ENCODE measurements at places on chromosomes 4 and X.

DNA sequence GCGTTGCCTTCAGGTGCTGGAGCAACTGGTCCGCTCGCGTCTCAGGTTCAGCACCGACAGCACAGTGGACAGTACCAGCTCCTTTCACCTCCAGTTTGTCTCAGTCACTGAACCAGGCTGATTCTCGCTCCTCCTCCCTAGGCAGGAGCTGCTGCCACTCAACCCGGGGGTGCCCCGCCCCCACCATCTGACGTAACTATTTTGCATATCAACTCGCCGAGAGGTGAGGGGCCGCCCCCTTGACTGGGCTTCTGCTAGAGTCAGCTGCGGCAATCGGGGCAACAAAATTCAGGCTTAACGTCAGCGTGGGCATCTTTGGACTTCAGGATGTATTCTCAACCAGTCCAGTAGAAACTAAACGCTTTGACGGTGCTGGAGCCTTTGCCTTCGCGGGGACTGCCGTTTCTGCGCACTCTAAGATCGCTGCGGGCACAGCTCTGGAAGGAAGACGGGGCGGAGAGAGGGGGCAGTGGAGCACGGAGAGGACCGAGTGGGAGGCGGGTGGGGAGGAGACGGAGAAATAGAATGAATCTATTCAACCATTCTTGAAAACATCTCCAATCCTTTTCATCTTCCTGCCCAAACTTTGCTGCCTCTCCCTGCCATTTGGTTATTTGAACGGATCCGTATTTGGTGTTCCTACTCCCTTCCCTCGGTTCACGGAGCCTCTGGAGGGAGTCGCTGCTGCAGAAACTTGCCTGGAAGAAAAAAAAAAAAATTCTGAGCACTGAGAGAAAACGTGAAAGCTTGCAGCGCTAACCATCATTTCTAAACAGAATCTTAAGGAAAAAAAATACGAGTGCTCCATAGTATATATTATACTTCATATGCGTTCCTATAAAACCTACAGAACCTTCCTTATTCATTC is at the start of gene FSTL5:
FSTL5 (minus strand) TSS at position 109 of the 868 bp plus-strand sequence. CDS start 52,604 bp downstream, outside the sequence.
- DNase-seq, result no peak

GRCh38 chr4:188691811-188692210 is 552.6 kb downstream of the TRIML1 start:
- DNase-seq, result no peak

DNA sequence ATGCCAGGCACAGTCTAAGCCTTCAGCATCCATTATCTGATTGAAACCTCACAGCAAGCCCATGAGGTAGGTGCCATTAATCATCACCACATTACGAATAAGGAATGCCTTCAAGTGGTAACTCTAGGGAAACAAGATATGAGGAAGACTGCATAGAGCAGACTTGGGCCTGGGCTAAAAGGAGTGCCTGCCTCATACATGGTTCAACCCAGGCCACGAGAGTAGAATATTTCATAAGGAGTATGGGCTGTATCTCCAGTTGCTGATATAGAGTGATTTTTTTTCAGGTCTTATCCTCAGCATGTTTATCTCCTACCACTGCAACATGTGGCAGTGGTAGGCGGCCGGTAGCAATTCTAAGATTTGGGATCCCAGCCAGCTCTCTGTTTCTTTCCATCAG is 51.7 kb downstream of the ATP11C start:
- no peak for DNase-seq

- DNase-seq, result no peak
These were observed 3.7 kb downstream of the SCARB2 start for GRCh38 chr4:76209881-76210280.

- DNase-seq, result no peak
These were observed 15.2 kb upstream of the MRFAP1 start for GRCh38 chr4:6625256-6625655.

GRCh38 chr4:159652871-159653270 is 550.0 kb downstream of the RAPGEF2 start:
- DNase-seq, result no peak

- no peak for DNase-seq
These were observed 25.8 kb downstream of the IGFBP7 start for GRCh38 chr4:57084360-57084759.

DNA sequence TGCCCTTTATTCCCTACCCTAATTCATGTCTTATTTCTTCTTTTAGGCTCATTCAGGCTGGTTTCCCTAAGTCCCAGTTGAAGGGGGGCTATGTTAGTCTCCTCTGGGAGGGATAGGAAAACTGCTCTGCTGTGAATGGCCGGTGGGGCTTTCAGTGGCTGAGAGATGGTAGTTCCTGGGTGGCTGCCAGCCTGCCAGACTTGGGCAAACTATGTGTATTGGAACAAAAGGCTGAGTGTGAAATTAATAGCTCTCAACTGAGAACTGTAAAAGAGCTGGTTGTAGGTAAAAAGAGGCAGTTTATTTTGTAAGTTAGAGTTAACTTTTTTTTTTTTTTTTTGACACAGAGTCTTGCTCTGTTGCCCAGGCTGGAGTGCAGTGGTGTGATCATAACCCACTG is 28.8 kb downstream of the ARHGAP10 start:
- DNase-seq, result no peak

- DNase-seq, result no peak
These were observed 62.9 kb upstream of the CHRDL1 start for GRCh38 chrX:110858565-110858964.

DNA sequence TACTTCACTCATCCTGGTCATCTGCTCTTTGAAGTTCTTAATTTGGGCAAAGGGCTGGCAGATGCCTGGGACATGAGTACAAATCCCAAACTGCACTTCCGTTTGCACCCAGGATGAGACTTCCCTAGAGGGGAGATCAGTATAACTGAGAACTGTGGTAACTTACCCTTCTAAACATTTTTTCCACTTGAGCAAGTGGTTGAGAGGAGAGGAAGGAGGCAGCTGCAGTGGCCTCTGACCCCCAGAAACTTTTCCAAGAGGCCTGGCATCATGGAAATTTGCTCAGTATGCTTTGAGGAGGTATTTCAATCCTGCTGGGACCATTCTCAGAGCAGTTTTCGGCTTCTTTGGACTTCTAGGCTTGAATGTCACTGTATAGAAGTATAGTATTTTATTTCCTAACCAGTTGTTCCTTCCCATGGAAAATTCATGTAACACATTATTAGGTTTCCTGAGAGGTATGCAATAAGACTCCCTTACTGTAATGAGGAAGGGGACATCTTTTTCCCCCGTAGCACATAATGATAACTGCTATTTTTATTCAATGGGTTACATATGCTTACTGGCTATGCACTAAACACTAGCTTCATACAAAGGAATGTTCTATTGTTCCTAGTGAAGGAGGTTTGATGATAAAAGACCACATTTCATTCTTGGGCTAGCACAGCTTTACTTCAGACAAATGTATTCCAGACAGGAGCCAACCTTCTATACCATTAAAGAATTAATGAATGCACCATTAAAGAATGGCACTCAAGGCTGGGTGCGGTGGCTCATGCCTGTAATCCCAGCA is 129.3 kb downstream of the SHROOM3 start:
- DNase-seq, result no peak

DNA sequence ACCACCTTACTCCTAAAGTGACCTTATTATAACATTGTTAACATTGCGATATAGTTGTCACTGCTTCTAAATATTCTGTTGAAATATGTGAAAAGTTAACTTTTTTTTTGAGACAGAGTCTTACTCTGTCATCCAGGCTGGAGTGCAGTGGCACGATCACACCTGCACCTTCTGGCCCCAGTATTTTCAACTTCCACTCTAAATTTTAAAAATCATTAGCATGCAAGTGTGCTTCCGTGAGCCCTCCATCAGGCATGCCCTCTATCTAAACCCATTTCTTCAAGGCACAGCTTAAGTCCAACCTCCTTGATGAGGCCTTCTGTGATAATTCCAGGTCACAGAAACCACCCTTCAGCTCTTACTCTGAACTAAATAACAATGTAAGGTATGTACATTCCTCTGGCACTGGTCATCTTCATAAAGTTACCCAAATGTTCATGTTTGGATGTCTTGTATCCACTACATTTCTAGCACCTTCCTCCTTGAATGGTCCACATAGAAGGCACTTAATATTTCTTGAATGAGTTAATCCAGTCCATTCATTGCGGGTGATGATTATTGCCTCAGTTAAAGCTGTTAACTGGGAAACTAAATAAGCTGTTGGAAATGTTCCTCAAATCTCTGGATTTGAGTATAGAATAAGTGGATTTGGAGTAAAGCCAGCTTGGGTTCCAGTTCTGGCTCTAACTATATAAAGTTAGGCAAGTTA is 38.6 kb upstream of the TMEM131L start:
- DNase-seq, result no peak

DNA sequence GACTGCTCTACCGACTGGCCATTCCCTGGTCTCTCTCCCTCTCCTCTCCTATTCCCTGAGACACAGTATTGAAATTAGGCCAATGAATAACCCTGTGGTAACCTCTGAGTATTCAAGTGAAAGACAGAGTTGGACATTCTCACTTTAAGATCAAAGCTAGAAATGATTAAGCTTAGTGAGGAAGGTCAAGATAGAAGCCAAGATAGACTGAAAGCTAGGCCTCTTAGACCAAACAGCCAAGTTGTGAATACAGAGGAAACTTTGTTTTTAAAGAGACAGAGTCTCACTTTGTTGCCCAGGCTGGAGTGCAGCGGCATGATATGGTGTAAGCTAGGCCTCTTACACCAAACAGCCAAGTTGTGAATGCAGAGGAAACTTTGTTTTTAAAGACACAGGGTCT is 64.6 kb downstream of the KDM6A start:
- DNase-seq, result no peak

DNA sequence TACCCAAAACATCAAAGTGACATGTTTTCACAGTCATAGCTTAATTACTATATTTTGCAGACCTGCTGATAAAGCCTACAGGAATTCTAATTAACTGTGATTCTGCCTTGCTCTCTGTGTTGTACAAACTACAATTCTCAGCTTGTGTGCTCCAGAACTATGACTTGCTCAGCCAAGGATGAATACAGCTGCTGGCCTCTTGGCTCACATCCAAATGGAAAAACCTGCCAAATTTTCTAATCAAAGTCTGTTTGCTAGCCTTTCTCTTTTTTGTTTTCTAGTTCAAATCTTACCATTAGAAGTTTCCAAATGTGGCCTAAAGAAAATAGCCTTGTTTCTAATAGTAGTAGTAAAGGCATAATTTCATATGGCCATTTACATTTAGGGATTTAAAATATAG is 1176.8 kb downstream of the FAM133A start:
- DNase-seq, result no peak

GRCh38 chrX:112003909-112004308 is 78.7 kb downstream of the TRPC5 start:
- DNase-seq, result no peak

- no peak for DNase-seq
These were observed 50.0 kb downstream of the COX18 start for GRCh38 chr4:73019462-73020047.

- DNase-seq, result no peak
These were observed 81.1 kb downstream of the ARAP2 start for GRCh38 chr4:36163198-36163597.

DNA sequence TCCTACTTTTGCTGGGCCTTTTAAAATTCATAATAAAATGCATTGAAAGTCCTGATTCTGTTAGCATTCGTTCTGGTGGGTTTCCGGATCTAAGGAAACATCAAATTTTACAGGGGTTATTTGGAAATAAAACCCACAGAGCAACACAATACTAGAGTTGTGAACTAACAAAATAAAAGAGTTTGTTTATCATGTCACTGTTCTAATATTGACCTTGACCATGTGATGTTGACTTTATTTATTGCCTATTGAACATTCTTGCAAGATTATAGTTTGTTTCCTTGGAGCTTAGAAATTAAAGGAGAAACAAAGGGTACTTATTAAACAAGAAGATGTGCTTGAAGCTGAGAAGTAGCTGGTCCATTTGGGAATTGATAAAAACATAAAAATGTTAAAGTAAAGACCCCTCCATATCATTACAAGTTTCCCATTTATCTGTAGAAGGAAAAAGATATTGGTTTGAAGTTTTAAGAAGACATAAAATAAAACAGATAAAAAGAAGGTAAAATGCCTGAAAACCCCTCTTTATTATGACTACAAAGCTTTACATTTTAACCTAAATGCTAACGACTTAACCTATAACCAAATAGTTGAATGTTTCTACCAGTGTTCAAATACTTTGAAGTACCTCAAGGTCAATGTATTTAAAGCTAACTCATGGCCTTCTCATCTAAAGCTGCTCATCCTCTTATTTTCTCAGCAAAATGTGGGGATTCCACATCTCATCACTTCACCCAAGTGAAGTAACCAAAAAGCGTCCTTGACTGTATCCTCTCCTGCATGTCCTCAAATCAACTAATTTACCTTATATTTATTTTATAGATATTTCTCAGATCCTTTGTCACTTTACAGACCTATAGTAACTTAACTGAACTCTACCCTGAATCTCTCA is 179.6 kb downstream of the GASK1B start:
- DNase-seq, result no peak

GRCh38 chrX:41542135-41542534 is 95.0 kb downstream of the NYX start:
- no peak for DNase-seq

- DNase-seq, result no peak
These were observed 619.5 kb upstream of the SMIM31 start for GRCh38 chr4:164134388-164134787.

DNA sequence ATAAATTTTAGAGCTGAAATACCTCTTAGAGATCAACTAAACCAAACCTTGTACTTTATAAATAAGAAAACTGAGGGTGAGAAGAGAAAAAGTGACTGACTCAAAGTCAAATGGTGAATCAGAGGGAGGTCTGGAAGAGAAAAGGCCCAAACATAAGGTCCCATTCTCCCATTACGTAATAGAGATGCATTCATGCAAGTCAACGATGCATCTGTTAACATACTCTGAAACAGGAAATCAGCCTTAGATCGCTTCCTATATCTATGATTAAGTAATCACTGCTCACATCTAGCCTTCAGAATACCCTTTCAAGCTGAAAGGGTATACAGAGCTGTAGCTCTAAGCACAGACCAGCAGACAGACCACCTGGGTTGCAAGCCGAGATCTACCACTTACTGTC is 6.5 kb downstream of the RNF150 start:
- no peak for DNase-seq

- DNase-seq, result no peak
These were observed 24.8 kb upstream of the MSANTD1 start for GRCh38 chr4:3223956-3224748.

DNA sequence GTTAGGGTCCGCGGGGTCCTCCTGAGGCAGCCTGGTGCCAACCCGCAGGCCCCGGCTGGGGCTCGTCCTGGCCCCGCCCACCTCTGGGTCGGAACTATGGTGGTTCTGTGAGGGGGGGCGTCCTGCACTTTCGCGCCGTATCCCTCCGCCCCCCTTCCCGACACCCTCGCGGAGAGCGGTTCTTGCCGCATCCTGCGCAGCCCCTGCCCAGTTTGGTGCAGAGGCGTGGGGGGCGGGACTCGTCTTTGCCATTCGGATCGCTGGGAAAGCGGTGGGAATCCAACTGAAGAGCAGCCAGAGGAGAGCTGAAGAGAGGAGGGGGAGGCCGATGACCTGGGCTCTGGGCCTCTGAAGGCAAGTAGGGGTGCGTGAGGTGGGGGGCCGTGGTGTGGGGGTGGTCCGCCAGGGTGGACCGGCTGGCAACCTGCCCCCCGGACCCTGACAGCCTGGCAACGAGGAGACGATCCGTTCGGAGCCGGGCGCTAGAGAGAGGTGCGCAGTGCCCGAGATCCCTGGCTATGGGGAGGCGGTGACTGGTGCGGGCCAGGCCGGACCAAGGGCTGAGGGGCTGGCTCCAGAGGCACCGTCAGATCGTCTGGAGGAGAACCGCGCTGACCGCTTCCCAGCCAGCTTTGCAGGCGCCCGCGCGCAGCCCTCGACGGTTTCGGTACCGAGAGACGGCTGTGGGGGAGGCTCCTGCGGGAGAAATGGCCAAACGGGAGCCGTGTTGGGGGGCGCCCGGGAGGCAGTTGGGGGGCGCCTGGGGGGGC is at the start of gene GPRASP1:
GPRASP1 (plus strand) TSS at position 242 of the 770 bp plus-strand sequence. CDS start 2,431 bp downstream, outside the sequence.
- DNase-seq, result peak; percentile 21

All from stimulated activated CD4-positive, alpha-beta T cell treated with anti-CD3 and anti-CD28 coated beads, Interleukin-1b, Interleukin-23, amount 100 ng/mL, for 1 hour (primary cell).